ENCODE measurements at places on chromosomes 6 and 20.
A peak's percentile ranks its signal among the peaks of the same experiment; 100 is the strongest.

DNA sequence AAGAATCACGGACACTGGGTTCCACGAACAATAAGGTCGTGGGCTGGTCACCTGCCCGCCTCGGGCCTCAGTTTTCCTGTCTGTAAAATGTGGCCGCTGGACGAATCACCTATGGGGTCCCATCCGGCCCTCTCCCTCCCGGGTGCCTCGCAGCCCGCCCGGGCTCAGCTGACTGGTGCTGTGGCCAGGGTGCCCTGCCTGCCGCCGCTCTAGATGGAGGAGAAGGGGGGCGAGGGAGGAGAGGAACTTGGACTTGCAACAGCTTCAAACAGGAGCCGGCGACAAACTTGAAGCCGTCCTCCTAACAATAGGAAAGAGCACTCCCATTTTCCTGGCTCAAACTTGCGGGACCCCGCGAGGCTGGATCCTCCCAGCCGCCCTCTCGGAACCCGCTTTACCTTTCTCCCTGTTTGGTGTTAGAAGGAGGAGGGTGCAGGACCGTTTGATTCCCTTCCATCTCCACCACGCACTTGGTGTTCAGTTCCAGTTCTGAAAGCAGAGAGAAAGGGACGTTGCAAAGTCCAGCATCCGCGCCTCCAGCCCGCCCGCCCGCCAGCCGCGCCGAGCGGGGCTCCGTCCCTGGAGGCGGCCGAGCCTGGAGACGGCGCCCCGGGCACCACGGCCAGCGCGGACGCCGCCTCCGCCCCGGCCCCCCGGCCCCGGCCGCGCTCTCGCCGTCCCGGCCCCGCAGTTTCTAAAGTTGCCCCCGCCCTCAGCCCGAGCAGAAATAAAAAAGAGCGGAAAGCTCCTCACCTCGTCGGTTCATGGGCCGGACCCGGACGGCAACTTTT is 584 bp downstream of the KIF13A start:
- peak; percentile 70 for DNase-seq

- DNase-seq, result no peak
Observed at GRCh38 chr6:144896289-144896688, 611.2 kb downstream of the UTRN start.

DNA sequence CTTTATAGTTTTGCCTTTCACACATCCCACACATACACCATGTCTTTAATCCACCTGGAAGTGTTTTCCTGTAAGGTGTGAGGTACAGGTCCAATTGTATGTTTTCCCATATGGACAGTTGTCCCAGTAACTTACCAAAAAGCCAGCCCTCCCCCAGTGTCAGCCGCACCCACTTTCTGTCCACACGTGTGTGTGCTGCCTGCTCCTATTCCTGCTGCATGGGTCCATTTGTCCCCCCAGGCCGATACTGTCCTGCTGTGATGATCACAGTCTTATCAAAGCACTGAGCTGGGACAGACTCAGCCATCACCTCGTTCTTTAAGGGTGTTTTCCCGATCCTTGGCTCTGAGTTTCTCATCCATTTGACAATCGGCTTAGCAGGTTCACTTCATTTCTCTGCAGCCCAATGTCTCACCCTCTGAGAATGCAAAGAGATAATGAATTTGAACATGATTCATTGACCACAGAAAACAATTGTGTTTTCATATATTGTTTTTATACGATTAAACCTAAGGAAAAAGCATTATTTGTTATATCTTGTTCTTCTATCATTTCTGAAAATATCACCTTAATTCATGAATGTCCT is 9.6 kb downstream of the VSX1 start:
- no peak for DNase-seq

DNA sequence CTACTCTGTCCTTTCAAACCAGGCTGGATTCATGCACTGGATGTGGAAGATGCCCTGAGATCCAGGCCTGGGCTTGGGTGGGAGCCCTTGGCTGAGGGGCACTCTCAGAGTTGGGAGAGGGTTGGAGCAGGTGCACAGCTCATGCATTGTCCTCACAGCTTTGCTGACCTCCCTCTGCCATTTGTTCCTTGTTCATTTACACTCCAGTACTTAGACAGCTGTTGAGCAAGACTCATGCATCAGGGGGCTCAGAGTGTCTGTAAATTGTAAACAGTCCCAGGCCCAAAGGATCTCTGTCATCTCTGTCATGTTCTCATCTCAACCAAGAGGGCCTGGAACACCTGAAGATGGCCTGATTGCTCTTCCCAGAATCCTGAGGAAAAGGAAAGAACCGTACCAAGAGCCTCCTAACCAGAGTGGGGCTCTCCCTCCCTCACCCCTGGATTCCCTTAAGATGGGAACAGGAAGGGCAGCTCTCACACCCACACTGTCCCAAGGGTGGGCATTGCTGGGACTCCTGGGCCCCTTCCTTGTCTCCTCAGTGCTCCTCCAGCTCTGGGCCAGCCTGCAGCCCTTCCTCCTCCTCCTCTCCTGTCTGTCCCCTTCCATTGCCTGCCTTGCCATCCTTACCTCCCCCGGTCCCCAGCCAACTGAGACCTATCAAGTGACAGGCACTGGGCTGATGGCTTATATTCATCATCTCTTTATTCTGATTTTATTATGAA is 132.9 kb downstream of the FOXO3 start:
- no peak for DNase-seq

- DNase-seq, result no peak
Observed at GRCh38 chr20:721876-722275, 46.3 kb upstream of the SCRT2 start.

DNA sequence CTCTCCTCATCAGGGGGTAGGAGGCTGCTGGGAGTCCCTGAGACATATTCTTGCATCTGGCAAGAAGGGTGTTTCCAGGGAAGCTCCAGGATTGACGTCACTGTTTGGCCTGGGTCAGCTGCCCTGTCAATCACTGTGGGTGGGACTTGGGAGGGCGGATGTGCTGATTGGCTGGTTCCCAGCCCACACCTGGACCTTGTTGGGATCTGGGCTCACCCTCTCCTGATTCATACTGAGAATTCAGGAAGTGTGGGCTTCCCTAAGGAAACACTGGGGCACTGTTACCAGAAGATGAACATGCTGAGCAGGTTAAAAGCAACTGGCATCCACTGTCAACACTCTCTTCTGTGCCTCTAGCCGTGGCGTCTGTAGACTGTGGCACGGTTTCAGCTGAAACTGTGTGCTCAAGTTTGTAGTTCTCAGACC is 36.5 kb downstream of the CDH26 start:
- no peak for DNase-seq

GRCh38 chr6:5135788-5136376 is 50.7 kb downstream of the PPP1R3G start:
- DNase-seq, result no peak

- DNase-seq, result no peak
Observed at GRCh38 chr6:133740816-133741215, 148.1 kb upstream of the TCF21 start.

DNA sequence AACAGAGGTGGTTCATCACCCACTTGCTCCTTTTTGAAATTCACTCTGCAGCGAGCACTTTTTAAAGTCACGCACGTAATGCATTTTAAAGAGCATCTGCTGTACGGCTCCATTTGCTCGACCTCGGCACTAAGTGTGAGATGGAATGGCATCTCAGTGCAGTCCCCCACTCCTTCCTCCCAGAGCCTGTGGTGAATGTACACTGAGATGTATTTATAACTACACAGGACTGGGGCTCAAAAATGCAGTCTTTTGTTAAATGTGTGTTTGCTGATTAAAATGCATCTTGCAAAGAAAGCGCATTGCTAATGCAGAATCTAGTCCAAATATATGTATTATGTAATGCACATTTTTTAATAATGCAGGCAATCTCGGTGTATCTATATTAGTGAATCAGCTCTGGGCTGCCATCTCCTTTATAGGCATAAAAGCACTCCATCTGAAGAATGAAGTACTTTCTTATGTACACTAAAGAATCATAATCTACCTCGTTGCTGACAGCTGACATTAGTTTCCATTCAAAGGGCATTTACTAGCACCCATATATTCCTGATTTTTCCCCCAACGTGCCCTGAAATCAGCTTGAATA is 14.0 kb downstream of the GNAS-AS1 start:
- DNase-seq, result no peak

DNA sequence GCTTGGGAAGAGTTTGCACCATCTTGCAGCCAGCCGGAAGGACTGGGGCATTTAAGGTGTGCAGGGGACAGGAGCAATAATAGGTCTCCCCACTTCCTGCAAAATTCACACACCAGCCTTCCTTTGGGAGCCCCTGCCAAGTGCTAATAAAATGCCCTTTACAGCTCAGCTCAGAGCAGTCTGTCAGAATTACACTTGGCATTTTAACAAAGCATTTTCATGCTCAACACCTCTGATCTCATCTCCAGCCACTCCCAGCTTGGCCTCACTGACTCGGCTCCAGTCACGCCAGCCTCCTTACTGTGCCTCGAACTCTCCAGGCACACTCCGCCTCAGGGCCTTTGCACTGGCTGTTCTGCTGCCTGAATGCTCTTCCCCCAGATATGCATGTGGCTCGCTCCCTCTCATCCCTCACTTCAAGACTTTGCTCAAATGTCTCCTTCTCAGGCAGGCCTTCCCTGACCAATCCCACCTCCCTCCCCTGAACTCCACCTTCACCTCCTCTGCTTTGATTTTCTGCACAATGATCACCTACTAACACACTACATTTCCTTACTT is 43.7 kb downstream of the GRM4 start:
- DNase-seq, result no peak

DNA sequence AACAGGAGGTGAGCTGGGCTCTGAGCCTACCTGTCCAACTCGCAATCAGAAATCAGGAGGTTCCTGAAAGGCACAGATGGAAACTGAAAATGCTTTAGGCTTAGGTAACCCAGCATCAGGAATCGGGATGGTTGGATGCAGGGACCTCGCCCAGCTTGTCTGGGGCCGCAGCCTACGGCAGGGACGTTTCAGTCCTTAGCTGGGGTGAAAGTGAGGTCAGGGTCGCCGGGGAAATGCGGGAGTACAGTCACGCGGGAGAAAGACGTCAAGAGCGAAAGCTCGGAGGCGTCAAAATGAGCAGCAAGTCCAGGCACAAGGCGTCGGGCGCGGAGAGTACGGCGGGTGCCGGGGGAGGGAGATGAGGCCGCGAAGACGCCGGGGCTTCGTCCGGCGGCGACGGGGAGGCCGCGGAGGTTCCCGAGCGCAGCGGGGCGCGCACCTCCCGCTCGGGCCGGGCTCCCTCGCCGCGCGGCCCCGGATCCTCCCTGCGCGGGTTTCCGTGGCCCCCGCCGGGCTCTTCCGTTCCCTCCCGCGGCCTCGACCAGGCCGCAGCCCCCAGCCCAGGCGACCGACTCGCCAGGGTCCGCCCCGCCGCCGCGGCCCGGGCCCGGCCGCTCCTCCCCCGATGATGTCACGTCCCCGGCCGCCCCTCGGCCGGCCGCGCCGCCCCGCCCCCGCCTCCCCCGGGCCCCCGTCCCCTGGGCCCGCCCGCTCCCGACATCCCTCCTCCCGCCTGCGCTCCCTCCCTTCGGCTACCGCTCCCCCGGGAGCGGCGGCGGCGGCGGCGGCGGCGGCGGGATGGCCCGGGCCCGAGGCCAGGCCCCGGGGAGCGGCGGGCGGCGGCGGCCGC is at the start of gene EBF4:
Gene EBF4 (plus strand): TSS at position 745 of the 850 bp plus-strand sequence. CDS start 866 bp downstream, outside the sequence.
- DNase-seq, result peak; percentile 72

DNA sequence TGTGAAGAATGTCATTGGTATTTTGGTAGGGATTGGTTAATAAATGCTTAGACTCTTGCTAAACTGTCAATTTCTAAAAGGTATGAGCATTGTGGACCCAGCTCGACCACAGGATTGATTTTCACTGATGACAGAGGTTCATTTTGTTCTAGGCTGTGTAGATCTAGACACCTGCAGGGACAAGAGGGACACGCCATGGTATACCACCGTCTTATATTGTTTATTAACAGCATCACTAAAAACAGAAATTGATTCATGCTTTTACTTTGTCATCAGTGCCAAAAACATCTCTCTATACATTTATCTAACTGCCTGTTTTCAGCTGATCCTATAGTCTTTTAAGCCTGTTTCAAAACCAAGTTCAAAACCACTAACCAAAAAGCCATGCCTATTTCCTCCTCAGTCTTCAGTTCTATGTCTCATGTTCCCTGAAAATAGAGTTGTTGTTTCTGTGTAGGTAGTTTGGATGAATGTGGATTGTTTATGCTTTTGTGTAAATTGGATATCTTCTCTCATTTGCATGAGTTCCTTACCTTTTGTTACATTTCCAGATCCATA is 109.8 kb downstream of the JAG1 start:
- DNase-seq, result no peak

GRCh38 chr6:158869826-158870648 is 50.9 kb upstream of the EZR start:
- no peak for DNase-seq

DNA sequence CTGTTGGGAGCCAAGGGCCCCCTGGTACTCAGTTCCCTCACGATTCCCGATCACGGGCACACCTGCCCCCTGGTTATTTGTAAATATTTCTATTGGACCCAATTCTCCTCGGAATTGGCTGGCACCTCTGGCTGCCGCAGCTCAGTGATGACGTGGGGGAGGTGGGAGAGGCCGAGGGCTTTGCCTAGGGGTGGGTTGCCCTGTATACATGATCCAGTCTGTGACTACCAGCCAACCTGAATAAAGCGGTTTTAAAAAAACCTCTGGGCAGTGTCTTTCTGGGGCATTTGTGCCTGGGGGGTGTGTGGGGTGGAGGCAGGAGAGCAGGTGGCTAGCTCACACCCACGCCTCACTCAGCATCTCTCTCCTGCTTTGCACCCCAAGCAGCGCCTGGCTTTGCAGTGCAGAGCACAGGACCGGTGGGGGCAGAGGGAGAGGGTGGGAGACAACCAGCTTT is 42.2 kb downstream of the VSTM2L start:
- DNase-seq, result no peak

GRCh38 chr20:24165301-24166122 is 176.9 kb upstream of the GGTLC1 start:
- no peak for DNase-seq

DNA sequence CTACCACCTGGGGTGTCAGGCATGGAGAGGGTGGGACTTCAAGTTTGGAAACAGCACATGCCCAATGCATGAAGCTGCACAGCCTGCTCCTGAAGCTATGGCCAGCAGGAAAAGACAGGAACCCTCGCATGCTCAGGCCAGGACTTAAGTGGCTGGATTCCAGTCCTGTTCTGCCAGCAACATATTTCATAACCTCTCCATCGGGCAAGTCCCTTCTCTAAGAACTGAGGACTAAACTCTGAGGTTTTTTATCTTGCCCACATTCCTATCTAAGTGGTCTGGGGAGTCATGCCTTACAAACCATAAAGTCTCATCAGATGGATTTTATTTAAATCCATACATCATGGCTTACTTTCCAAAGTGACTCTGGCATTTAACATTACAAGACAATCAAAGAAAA is 27.5 kb upstream of the AGPAT4 start:
- DNase-seq, result peak; percentile 84

DNA sequence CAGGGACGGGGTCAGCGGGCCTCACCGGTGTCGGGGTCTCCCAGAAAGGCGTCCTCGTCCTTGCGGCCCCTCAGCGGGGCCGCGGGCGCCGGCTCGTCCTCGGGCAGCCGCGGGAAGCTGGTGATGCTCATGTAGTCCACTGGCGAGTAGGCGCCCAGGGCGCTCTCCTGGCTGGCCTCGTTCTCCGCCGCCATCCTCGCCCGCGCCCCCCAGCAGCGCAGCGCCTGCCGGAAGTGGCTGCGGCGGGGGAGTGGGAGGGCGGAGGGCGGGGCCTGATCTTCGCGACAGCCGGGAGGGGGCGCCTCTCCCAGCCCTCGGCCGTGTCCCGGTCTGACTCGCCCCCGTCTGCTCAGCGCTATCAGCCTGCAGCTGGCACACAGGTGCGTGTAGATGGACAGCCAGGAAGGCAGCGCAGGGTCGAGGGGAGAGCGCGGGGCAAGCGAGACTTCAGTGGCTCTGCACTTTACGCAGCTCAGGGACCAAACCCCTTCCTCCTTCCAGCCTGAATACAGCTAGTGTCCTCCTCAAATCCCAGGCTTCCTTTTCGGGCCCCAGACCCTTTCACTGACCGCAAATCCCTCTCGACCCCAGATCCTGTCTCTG is at the start of gene GGT7:
Gene GGT7 (minus strand): TSS at position 235 of the 603 bp plus-strand sequence. CDS start 41 bp downstream, at position 194.
- peak; percentile 95 for DNase-seq

Measured in GM03348 (cell line).